ENCODE measurements at places on chromosomes 12 and 14. TPM values are rescaled to one million over a fixed set of nuclear protein-coding genes. Genes with fewer than 3 reads are reported as not detected.

Gene NOC4L
- 13.2 TPM for total RNA-seq

DNA sequence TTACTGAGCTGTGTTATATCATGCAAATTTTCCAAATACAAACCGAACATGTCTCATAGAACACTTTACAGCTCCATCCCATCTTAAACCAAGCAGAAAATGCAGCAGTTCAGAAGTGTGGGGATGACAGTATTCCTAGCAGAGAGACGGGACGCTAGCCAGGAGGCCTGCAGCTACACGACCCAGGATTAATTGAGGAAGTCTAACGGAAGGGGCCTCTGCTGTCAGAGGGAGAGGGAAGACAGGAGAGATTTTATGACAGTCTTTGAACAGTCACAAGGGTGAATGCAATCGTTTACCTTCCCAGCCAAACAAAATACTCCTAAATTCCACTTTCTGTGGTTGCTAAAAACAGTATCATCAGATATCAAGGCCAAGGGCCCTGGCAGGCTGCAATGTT, 261.9 kb downstream of the TMEM132D start:
- no peak for DNase-seq

DNA sequence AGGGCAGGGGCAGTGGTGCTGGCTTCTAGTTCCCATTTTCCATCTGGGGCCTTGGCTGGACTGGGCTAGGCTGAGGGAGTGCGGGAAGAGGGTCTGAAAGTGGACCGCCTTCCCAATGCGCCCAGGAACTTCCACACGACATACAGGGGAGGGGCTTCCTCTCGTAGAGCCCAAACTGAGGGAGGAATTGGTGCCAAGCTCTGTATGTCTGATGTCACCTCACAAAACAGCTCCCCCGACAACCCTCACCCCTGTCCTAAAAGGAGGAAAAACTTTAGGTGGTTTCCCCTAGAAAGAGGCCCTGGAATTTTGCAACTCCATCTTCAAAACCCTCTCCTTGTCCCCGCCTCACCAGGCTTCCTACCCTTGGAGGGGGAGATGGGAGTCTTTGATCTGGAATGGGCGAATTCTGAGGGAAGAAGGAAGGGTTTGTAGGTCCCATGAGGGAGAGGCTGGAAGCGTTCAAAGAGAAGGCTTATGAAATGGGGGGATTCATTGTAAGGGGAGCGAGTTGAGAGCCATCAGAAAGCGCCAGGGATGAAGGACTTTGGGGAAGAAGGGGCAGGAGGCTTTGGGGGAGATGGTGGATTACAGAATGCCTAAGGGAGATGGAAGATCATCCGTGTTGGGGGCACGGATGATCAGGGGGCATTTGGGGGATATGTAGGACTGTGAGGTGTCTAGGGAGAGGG, 844 bp downstream of the GLTP start:
- DNase-seq, result peak; percentile 26

DNA sequence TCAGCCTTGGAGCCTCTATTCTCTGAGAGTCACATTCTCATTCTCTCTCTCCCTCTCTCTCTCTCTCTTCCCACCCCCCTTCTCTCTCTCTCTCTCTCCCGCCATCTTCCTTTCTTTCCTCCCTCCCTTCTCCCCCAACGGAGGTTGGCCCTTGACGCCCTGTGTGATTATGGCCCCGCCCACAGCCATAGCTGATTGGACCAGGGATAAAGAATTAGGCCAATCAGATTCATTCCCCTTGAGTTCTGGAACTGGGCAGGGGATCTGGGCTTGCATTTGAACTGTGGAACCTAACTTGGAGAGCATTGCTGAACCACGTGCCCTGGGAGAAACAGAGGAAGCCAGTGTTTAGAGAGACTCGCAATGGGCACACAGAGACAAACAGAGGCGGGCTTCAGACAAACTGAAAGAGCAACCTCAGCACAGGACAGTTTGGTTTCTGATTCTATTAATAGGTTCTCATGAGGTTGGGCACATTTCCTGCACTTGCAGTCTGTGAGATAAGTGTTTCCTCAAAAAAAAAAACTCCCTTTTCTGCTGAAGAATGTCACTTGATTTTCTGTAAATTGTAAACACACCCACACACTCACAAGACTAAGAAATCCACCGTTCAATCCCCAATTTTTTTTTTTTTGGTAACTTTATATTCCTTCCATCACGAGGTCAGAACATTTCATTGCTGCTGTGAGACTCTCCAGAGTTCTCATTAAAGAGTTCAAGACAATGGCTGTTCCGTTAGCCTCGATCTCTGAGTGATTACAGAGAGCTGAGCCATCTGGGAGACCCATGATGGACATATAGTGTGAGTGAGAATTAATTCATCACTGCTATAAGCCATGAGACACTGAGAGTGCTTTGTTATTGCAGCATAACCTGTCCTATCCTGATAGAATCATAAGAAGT, 3.5 kb upstream of the P2RX7 start:
- peak; percentile 69 for DNase-seq

DNA sequence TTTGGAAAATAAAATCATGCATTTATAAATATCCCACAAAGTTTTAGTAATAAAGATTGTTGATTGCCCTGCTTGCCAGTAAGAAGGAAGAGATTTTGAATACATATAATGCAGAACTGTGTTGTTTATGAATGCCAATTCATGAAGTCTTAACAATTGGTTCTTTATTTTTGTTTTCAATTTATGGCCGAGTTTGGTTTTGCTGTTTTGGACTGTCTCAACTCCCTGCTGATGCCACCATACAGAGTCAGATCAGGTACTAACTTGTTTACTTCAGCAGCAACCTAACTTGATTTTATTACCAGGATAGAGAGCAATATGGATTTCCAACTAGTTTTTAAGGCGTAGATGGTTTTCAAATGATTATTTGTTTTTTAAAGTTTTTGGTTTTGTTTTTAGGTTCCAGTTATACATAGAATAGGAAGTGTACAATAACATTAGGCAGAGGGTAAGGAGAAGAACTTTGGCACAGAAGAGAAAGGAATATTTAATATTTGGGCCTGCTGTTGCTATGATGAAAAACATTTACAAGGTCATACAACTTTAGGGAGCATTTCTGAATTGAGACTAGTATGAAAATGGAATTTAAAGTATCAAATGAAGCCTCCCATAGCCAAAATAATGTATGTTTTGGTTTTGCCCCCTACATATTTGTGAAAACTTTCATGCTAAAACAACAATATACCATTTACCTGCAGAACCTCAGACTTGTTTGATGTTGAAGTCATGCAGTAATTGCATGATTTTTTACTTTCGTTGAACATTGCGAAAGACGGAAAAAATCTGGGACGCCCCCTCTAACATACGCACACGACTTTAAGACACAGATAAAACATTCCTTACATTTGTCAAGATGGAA, 904 bp upstream of the FAM177A1 start:
- DNase-seq, result peak; percentile 71

DNA sequence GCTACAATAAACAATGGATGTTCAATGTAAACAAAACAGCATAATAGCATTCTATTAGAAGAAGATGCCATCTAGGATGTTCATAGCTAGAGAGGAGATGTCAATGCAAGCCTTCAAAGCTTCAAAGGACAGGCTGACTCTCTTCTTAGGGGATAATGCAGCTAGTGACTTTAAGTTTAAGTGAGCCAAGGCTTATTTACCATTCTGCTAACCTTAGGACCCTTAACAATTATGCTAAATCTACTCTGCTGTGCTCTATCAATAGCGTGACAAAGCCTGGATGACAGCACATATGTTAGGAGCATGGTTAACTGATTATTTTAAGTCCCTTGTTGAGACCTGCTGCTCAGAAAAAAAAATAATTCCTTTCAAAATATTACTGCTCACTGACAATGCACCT, 106.0 kb upstream of the SSTR1 start:
- DNase-seq, result no peak
